ENCODE measurements at places on chromosomes 11 and 22. TPM values are rescaled to one million over a fixed set of nuclear protein-coding genes. Genes with fewer than 3 reads are reported as not detected.

- DNase-seq, result no peak
Observed at GRCh38 chr11:65962141-65962564, 619 bp downstream of the SART1 start.

CPSF7 gene
- polyA plus RNA-seq, result 67.5 TPM

DNA sequence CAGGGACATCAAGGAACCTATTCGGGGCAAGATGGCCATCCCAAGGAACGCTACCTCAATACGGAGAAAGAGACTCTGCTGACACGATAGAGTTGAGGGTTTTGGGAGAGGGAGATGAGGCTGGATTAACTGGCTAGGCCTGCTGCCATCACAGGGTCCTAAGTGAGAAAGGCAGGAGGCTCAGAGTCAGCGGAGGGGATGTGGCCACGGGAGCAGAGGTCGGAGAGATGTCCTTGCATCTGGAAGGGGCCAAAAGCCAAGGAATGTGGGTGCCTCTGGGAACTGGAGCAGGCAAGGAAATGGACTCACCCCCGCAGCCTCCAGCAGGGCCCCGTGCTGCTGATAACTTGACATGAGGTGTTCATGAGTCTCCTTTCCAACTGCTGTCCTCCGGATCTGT is 31.0 kb upstream of the RFPL3 start:
- no peak for DNase-seq

DNA sequence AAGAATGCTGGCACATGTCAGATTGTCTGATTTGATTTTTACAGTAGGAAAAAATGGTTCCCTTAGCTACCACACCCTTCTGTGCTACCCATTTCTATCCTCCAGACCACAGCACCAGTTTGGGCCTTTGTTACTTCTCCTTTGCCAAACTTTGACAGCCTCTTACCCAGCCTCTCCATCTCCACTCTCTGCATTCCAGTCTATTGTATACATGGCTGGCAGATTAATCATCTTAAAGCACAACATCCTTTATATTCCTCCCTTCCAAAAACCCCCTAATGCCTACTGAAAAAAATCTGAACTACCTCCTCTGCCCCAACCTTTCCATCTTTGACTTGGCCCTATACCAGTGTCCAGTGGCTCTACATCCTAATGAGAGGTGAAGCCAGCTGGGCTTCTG is 10.8 kb upstream of the PANX1 start:
- no peak for DNase-seq

DNA sequence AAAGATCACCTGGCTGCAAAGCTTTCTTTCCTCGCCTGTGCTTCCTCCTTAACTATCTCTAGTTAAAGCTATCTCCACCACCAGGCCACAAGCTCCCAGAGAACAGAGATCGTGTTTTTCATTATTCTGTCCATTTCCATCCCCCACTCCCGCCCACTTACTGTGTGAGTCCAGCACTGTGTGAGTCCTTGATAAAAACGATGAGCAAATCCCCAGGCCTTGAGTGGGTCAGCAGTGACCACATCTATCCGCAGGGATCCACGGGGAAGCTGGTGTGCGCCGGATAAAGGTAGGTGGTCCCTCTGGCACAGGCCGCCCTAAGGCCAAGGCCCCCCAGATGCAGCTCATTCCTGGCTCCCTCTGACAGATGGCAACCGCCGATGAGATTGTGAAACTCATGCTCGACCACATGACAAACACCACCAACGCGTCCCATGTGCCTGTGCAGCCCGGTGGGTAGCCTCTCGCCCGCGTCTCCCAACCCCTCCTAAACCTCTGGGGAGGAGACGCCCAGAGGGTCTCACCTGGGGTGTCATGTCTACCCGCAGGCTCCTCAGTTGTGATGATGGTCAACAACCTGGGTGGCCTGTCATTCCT is 9.3 kb downstream of the TKFC start:
- no peak for DNase-seq

- no peak for DNase-seq
Observed at GRCh38 chr11:64477675-64478074, 113.3 kb upstream of the SLC22A12 start.

- no peak for DNase-seq
Observed at GRCh38 chr11:63244862-63245261, 1.5 kb upstream of the SLC22A25 start.

SCGB1C1 gene
- polyA plus RNA-seq, result not detected

Data from CD14-positive monocyte (primary cell).